ENCODE measurements at places on chromosomes 12 and 14.
A peak's percentile ranks its signal among the peaks of the same experiment; 100 is the strongest.

GRCh38 chr14:88078525-88078924 lies 73.6 kb downstream of the GPR65 start:
- H3K4me1 ChIP-seq = no peaks in the 10 kb centered on the region
- no peaks in the 10 kb centered on the region for H3K36me3 ChIP-seq
- no peak for DNase-seq
- H3K27me3 ChIP-seq = no peaks in the 10 kb centered on the region
- H3K27ac ChIP-seq = no peak overlapping the region
- no peak overlapping the region for H3K4me3 ChIP-seq

GRCh38 chr12:123996581-123996980 lies 23.6 kb downstream of the ZNF664 start:
- DNase-seq = no peak
- peaks cover 13% of the 10 kb centered on the region for H3K36me3 ChIP-seq
- H3K4me1 ChIP-seq = peaks cover 24% of the 10 kb centered on the region
- H3K27ac ChIP-seq = no peak overlapping the region
- no peaks in the 10 kb centered on the region for H3K27me3 ChIP-seq
- H3K4me3 ChIP-seq = no peak overlapping the region

GRCh38 chr12:20549108-20549719 lies 145.9 kb upstream of the SLCO1C1 start:
- H3K27ac ChIP-seq = no peak overlapping the region
- no peaks in the 10 kb centered on the region for H3K36me3 ChIP-seq
- H3K4me1 ChIP-seq = no peaks in the 10 kb centered on the region

DNA sequence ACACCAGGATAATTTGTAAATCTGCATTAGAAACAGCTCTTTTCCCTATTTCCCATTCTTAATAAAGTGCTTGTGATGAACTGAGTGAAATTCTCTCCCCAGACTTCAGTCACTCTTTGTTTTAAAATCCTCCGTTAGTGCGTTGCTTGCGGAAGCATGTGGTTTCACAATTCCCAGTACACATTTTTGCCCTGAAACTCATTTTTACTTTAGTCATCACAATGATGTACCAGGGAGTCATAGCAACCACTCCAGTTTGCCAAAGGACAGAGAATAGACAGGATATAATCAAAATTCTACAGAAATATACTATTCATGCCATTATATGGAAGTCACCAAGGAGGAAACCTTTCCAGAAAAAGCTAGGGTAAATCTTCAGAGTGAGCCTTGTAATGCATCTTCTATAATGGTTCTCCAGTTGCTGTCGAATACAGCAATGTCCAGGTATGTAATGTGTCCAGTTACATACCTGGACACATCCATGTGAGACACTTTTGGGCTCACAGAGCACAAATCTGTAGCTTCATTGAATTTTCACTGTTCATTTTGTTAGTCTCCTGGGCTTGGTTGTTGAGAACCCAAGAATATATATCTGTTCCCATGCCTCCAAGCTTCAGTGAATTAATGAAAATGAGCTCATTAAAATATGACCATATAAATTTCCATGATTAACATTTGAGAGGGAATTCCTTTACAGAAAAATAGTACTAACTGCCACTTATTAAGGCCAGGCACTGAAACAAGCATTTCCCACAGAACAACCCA lies 57.8 kb downstream of the GPR135 start:
- peaks cover 8% of the 10 kb centered on the region for H3K4me1 ChIP-seq
- no peaks in the 10 kb centered on the region for H3K36me3 ChIP-seq
- H3K27ac ChIP-seq = peak overlapping the region; percentile 43
- H3K4me3 ChIP-seq = no peak overlapping the region
- H3K27me3 ChIP-seq = no peaks in the 10 kb centered on the region
- peak; percentile 97 for DNase-seq

- H3K27me3 ChIP-seq = no peaks in the 10 kb centered on the region
- H3K4me1 ChIP-seq = no peaks in the 10 kb centered on the region
- H3K36me3 ChIP-seq = no peaks in the 10 kb centered on the region
- peak; percentile 14 for DNase-seq
Observed at GRCh38 chr14:32077081-32078022, at the start of gene ARHGAP5. TSS of gene ARHGAP5 (plus strand) at chr14:32077304. CDS start at chr14:32090670, 13,366 bp downstream.

DNA sequence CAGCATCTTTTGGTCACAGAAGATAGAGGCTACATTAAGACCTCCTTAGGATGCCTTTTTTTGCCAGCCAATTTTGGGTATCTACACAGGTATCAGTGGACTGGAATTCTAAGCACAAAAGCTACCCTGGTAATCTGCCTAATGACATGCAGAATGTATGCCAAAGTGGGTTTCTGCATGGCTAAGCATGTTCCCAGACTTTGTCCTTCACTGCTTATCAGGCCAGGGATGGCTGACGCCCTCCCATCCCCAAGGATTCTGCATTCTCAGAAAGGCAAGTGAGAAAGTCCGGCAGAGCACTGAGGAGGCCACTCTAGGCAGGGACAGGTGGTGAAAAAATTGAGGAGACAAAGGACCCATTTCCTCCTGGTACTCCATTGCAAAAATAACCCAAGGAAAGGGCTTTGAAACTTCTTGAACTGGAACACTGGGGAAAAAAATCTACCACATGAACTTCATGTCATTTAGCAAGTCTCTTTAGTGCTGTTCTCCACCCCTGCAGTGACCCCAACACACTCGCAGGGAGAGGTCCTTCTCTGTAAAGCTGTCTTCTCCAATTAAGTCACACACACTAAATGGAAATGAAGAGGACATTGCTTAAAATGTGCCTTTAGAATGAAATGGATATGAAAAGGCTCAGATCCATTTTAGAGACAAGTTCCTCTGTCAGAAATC lies 91.7 kb upstream of the MAX start:
- H3K4me1 ChIP-seq = no peaks in the 10 kb centered on the region
- H3K27me3 ChIP-seq = peaks cover 14% of the 10 kb centered on the region
- DNase-seq = no peak
- H3K36me3 ChIP-seq = no peaks in the 10 kb centered on the region
- no peak overlapping the region for H3K27ac ChIP-seq

DNA sequence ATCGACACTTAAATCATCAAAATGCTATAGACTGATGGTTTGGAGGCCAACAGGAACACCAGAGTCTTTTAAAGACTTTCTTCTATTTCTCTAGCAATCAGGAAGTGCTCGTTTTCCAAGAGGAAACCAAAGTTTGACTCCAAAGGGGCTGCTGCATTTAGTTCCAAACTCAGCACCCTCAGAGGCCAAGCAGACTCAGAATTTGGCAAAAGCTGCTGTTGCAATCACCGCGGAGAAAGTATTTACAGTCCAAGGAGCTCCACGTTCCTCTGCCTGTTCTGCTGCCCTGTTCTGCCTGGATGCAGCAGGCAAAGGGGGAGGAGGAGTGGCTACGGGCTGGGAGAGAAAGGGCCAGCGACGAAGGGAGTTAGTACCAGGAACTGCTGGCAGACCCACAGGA lies 325.1 kb downstream of the BCL11B start:
- H3K27me3 ChIP-seq = no peaks in the 10 kb centered on the region
- no peaks in the 10 kb centered on the region for H3K36me3 ChIP-seq
- no peak overlapping the region for H3K27ac ChIP-seq
- DNase-seq = no peak
- H3K4me1 ChIP-seq = no peaks in the 10 kb centered on the region
- H3K4me3 ChIP-seq = no peak overlapping the region

- H3K4me3 ChIP-seq = no peak overlapping the region
- no peak for DNase-seq
- no peak overlapping the region for H3K27ac ChIP-seq
- H3K27me3 ChIP-seq = no peaks in the 10 kb centered on the region
Observed at GRCh38 chr14:70468731-70469130, 16.8 kb downstream of the ADAM21 start.

- no peaks in the 10 kb centered on the region for H3K36me3 ChIP-seq
- no peak overlapping the region for H3K4me3 ChIP-seq
- DNase-seq = no peak
- H3K27ac ChIP-seq = no peak overlapping the region
- peaks cover 8% of the 10 kb centered on the region for H3K4me1 ChIP-seq
Observed at GRCh38 chr14:102630405-102630804, 38.0 kb downstream of the RCOR1 start.

DNA sequence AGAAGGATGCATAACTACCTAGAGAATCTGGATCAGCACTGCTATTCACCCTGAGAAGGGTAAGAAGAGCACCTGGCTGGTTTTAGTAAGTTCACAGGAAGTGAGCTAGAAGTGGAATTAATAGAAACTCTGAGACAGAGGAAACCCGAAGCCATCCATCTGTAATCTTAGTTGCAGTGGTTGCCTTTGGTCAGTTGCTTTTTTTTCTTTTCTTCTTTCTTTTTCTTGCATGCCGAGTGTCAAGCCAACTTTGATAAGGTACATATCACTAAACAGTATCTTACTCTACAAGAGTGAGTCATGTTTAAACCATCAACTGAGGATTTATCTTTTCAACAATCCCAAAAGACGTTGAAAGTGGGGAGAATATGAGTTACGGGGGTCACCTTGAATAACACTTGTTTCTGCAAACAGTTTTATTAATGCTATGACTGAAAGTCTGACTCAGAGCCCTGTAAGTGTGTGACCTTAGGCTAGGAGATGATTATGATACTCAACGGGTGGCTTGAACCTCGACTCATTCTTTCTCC lies 26.7 kb downstream of the C12orf75 start:
- DNase-seq = peak; percentile 67
- H3K36me3 ChIP-seq = peaks cover 3% of the 10 kb centered on the region
- peak overlapping the region; percentile 34 for H3K27ac ChIP-seq
- H3K4me3 ChIP-seq = no peak overlapping the region

- DNase-seq = no peak
- H3K4me1 ChIP-seq = no peaks in the 10 kb centered on the region
- H3K27me3 ChIP-seq = no peaks in the 10 kb centered on the region
- H3K36me3 ChIP-seq = no peaks in the 10 kb centered on the region
- no peak overlapping the region for H3K4me3 ChIP-seq
Observed at GRCh38 chr12:86234316-86234855, 21.8 kb downstream of the MGAT4C start.

GRCh38 chr14:76951166-76951565 lies 77.3 kb downstream of the IRF2BPL start:
- peaks cover 38% of the 10 kb centered on the region for H3K4me1 ChIP-seq
- no peak for DNase-seq
- H3K36me3 ChIP-seq = no peaks in the 10 kb centered on the region
- H3K27ac ChIP-seq = no peak overlapping the region

GRCh38 chr14:100810861-100811461 lies 15.0 kb upstream of the MEG3 start:
- no peaks in the 10 kb centered on the region for H3K36me3 ChIP-seq
- no peak overlapping the region for H3K27ac ChIP-seq
- H3K4me1 ChIP-seq = peaks cover 7% of the 10 kb centered on the region
- H3K27me3 ChIP-seq = peaks cover 18% of the 10 kb centered on the region
- no peak overlapping the region for H3K4me3 ChIP-seq
- no peak for DNase-seq

DNA sequence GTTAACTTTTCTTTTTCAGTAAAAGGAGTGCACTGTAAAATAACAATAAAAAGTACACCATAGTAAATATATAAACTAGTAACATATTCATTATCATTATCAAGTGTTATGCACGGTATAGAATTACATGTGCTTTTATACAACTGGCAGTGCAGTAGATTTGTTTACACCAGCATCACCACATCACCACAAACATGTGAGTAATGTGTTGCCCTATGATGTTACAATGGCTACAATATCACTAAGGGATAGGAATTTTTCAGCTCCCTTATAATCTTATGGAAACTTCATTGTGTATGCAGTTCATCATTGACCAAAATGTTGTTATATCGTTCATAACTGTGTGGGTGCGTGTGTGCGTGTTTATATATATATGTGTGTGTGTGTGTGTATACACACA lies 23.5 kb upstream of the NEDD1 start:
- H3K36me3 ChIP-seq = no peaks in the 10 kb centered on the region
- no peak overlapping the region for H3K27ac ChIP-seq
- H3K4me3 ChIP-seq = no peak overlapping the region
- DNase-seq = peak; percentile 61

- H3K4me3 ChIP-seq = no peak overlapping the region
- DNase-seq = no peak
- no peaks in the 10 kb centered on the region for H3K36me3 ChIP-seq
- no peak overlapping the region for H3K27ac ChIP-seq
- H3K4me1 ChIP-seq = peaks cover 3% of the 10 kb centered on the region
Observed at GRCh38 chr12:108582978-108583770, 14.7 kb downstream of the TMEM119 start.

DNA sequence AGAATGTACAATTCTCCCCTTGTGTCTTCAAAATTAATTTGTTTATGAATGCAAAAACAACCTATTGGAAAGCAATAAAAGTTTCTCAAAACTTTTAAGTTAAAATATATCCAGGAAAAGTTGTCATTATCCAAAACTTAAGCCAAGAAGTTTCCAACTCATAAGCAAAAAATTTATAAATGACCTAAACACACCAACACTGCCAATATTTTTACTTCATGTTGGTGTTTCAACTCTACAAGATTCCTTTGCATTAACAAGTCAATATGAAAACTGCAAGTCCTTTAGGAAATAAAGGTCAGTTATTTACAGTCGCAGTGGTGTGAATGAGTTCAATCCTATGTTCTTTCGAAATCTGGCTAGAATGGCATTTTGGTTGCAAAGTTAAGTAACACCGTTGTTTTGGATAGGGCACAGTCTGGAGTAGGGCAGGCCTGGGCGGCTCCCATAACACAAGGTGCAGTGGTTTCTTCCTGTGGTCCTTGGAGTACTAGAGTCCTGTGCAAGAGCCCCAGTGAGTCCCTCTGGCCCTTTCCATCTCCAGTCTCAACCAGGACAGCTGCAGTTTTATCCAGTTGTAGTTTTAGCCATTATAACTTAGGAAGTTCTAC lies 151.4 kb downstream of the MED13L start:
- no peak overlapping the region for H3K4me3 ChIP-seq
- H3K36me3 ChIP-seq = no peaks in the 10 kb centered on the region
- peaks cover 24% of the 10 kb centered on the region for H3K4me1 ChIP-seq
- H3K27ac ChIP-seq = peak overlapping the region; percentile 29
- H3K27me3 ChIP-seq = no peaks in the 10 kb centered on the region

GRCh38 chr14:28098856-28099255 lies 667.7 kb upstream of the FOXG1 start:
- H3K4me3 ChIP-seq = no peak overlapping the region
- no peaks in the 10 kb centered on the region for H3K4me1 ChIP-seq
- no peak overlapping the region for H3K27ac ChIP-seq
- no peaks in the 10 kb centered on the region for H3K27me3 ChIP-seq

DNA sequence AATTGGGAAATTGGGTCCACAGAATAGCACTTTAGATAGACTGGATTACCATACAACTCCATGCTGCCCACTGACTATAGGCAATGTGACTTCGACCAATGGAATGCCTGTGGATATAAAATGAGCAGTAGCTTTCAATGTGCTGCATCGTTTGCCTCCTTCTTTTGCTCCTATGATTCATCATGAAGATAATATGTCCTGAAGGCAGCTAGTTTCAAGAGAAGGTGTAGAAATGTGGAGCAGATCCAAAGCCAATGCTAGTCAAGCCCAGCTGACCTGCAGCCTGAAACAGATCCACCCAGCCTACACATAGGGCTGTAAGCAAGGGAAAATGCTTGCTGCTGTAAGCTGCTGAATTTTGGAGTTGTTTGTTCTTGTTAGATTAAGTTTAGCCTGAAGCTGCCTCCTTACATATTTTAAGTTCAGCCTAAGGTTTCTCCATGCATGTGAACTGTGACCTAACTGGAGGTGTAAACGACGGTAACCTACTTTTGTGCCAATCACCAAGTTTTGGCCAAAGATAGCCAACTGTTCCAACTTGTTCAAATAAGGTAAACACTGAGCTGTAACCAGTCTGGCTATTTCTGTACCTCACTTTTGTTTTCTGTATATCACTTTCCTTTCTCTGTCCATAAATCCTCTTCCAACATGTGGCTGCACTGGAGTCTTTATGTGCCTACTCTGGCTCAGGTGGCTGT lies 169.1 kb upstream of the AVPR1A start:
- no peak overlapping the region for H3K27ac ChIP-seq
- H3K4me1 ChIP-seq = no peaks in the 10 kb centered on the region
- H3K36me3 ChIP-seq = no peaks in the 10 kb centered on the region
- no peak for DNase-seq
- H3K4me3 ChIP-seq = no peak overlapping the region

All from IMR-90 (cell line).